NCI-H524 treated with DMSO at 0.1 percent for 48 hours (cell line): ENCODE measurements at places on chromosomes 7 and 10.

DNA sequence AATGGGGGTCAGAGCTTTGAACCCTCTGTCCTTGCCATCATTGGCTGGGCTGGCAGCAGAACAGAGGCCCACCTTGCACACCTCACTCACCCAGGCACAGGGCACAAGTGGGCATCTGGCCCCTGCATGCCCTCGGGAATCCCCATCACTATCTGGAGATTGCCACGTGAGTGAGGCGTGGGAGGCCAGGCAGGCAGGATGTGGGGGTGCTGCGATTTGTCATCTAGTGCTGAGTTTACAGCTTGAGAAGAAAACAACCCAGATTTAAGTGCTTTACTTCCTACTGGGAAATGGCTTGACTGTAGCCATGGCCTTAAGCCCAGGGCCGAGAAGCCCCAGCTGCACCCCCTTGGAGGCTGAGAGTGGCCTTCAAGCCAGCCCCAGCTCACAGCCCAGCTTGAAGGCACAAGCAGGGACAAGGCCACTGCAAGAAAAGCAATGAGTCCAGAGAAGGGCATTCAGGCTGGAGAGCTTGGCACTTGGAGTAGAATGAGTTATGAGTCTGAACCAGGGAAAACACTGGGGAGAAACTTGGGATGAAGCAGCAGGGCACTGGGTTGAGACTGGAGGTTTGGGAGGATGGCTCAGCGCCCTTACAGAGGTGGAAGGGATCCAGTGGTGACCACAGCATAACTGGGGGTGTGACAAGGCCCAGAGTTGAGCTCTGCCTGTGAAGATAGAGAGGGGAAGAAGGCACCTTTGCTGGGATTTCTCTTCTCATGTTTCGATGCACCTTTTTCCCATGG lies 123.0 kb downstream of the CXCL12 start:
- DNase-seq, result no peak

DNA sequence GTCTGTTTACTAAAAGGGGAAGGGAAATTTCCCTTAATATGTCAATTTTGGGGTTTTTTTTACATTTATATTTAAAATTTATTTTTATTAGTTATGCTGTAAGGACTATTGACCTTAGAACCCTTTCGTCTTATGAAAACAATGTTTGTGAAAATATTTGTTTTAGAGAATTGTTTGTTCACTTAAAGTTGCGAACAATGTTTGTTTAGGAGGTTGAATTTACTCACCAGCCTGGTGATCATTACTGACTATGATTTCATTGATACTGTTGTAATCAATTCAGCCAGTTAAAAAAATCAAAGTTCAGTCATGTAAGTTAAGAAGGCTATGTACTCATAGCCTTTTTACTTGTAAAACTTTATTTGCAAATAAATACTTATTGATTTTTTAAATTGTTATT lies 27.4 kb upstream of the TSPAN13 start:
- no peak for DNase-seq

DNA sequence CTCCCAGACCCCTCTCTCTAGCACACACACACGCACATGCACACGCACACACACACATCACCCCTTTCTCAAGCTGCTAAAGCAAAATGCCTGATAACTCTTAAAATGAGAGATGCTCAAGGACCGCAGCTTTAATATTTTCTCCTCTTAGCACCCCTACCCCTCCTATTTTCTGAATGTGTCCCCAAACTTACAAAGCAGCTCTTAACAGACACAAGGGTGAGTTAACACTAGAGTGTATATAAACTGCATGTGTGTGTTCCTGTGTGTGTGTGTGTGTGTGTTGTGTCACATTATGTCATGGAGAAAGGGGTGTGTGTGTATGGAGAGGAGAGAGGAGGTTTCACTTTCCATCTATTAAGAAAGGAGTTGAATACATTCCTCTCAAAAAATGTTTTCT lies 1.3 kb downstream of the PTN start:
- DNase-seq, result no peak

GRCh38 chr10:87038286-87038717 lies 18.2 kb downstream of the FAM25A start:
- DNase-seq, result no peak

GRCh38 chr10:62373639-62373994 lies 552 bp upstream of the ZNF365 start:
- DNase-seq, result no peak

- DNase-seq, result no peak
Measured at GRCh38 chr10:86888585-86889381, 68.6 kb downstream of the MMRN2 start.

DNA sequence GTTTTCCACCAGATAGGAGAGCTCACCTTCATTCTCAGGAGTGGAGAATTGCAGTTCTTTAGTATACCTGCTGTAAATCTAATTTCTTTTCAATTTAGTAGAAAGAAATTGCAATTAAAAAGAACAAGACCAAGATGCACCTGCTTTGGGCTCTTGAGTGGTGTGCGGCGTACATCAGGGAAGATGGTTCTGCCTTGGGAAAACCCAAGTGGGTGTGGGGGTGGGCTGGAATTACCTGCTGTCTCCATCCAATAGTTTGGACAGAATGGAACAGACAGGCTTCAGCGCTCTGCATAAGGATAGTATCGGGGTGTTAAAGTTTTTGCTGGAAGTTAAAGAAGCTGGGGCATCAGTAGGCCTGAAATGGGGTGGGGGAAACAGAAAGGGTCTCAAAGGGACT lies 7.2 kb upstream of the ADCY1 start:
- DNase-seq, result no peak

GRCh38 chr10:124180947-124181549 lies 87.7 kb upstream of the CHST15 start:
- DNase-seq, result no peak

- no peak for DNase-seq
Measured at GRCh38 chr7:81264116-81264515, 345.3 kb upstream of the SEMA3C start.

GRCh38 chr7:34198231-34198641 lies 292.9 kb downstream of the BMPER start:
- no peak for DNase-seq

GRCh38 chr10:31867646-31868045 lies 61.0 kb downstream of the ARHGAP12 start:
- no peak for DNase-seq

GRCh38 chr7:142537760-142538159 lies 211.5 kb upstream of the PRSS1 start:
- no peak for DNase-seq

DNA sequence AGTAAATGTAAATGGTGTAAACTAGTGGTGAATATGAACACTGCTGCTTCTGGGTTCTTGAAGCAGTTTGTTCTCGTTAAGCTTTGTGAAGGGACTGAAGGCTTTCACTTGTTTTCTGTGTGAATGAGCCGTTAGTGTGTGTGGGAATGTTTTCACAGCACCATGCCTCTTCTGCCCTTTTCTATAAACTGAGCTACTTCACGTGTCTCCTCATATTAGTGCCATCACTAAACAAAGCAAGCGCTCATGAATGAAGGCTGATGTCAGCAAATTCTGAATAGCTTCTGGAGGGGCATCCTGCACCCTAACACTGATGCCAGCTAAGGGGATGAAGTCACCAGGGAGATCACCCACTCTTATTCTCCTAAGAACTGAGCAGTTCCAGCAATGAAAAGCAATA lies 205.6 kb upstream of the ETV1 start:
- DNase-seq, result no peak

- no peak for DNase-seq
Measured at GRCh38 chr10:13925971-13926780, 339.4 kb downstream of the PRPF18 start.

GRCh38 chr10:46995234-46995633 lies 84.0 kb downstream of the PTPN20 start:
- DNase-seq, result no peak

DNA sequence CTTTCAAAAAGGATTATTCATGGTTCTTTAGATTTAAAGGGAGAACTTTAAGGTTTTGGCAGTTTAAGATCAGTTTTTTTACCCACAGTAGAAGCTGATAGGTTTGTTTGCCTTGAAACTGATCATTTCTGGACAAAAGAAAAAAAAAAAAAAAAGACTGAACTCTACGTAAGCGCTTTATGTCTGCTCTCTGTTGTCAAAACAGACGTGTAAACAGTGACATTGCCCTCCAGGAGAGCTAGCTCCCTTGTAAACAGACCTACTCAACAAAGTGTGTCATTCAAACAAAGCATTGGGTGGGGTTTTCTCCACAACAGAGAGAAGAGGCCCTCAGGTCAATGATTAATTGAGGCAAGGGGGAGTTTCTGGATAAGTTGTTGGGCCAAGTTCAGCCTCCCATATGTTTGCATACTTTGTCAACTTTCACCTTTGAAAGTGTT lies 568.1 kb upstream of the LRRN3 start:
- no peak for DNase-seq

DNA sequence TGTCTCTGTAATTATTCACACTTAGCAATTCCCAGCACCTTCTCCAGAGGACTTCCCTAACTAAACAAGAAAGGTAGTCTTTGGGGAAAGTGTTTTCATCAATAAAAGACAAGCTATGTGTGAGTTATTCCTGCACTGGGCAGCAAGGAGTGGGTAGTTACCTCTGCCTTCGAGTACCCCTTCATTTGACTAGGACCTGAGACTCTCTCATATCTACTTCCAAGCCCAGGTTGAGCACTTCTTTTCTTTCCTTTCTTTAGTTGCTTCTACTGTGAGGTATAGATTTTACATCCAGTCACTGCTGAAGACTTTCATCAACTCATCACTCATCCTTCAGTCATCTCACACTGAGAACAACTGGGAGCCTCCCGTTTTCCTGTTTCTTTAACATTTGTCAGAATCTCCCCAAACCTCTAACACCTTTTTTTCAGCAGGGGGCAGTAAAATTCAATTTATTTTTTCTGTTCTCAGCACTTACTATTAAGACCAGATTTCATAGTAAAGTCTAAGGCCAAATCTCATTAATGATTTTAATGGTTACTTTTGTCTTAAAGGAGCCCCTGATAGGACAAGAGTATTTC lies 80.1 kb upstream of the PRSS1 start:
- no peak for DNase-seq

GRCh38 chr10:59580026-59580863 lies 129.4 kb downstream of the SLC16A9 start:
- no peak for DNase-seq
